Hypothalamus (tissue), 51 donors: ENCODE measurements at places on chromosomes 7 and 10.

DNA sequence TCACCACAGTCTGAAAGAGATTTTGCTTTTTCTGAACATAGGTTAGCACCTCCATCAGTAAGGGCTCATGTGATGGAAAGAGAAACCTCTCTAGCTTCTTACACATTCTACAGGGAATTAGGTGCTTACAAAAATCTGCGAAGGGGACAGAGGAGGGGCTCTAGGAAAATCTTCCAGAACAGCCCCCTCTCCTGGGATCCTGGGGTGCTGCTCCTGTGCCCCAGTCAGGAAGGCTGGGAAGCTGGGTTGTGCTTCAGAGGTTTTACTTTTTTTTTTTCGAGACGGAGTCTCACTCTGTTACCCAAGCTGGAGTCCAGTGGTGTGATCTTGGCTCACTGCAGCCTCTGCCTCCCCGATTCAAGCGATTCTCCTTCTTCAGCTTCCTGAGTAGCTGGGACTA is 7.5 kb upstream of the FAM171A1 start:
- no peak for DNase-seq

DNA sequence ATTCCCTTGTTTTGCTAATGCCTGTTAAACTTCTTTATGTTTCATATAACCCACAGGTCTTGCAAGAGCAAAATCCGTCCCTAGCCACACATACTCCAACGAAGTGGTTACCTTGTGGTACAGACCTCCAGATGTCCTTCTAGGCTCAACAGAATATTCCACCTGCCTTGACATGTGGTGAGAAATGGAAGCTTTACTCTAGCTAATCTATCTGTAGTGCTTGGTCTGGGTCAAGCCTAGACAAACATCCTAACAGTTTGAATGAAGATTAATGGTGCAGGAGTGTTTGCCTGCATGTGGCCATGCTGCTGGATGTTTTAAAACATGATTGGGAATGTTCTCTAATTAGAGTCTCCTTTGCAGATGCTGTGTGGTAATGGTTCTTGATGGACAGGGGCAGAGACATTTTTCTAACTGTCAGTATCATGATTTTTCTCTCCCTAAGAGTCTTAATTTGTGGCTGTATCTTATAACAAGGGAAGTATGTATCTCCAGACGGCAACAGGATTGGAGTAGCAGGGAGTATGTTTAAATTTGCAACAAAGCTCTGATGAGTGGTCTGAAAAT is 308.5 kb upstream of the FZD1 start:
- DNase-seq: no peak

GRCh38 chr10:118778727-118779126 is 24.0 kb upstream of the CACUL1 start:
- no peak for DNase-seq

GRCh38 chr10:48923748-48924147 is 15.9 kb downstream of the LRRC18 start:
- no peak for DNase-seq
